NCI-H1417 (cell line): ENCODE measurements at places on chromosomes 12 and 14.

DNA sequence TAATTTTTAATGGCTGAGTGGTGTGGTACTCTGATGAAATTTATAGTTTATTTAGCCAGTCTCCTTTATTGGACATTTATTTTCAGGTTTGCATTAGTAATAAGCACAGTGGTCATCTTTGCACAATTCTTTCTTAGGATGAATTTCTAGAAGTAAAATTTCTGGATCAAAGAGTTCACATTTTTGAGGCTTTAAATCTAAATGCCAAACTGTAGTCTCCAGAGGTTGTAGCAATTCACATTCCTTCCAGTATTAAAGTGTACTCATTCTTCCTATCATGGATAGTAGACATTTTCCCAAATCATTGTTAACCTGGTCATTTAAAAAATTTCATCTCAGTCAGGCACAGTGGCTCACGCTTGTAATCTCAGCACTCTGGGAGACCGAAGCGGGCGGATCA lies 24.8 kb downstream of the SLC39A9 start:
- no peak for DNase-seq

- no peak for DNase-seq
Measured at GRCh38 chr12:42690264-42690663, 100.7 kb upstream of the PRICKLE1 start.

DNA sequence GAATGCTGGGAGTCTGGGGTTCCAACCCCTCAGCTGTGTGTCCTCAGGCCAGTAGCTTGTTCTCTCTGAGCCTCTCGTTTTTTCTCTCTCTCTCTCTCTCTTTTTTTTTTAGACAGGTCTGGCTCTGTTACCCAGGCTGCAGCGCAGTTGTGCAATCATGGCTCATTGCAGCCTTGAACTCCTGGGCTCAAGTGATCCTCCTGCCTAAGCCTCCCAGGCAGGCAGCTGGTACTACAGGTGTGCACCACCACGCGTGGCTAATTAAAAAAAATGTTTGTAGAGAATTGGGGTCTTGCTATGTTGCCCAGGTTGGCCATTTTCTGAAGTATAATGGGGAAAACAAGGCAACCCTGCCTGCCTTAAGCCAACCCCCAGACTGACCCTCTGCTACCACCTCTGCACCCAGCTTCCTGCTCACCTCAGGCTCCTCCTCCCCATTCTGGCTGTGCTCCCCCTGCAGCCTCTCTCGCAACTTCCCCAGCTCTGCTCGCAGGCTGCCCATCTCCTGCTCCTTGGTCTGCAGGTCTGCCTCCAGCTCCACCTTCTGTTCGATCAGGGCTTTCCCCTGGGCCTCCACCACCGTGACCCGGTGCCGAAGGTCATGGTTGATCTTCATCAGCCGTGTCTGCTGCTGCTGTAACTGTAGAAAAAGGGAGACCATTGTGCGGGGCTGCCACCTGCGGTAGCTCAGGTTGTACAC lies 35.2 kb downstream of the RILPL1 start:
- DNase-seq = no peak

DNA sequence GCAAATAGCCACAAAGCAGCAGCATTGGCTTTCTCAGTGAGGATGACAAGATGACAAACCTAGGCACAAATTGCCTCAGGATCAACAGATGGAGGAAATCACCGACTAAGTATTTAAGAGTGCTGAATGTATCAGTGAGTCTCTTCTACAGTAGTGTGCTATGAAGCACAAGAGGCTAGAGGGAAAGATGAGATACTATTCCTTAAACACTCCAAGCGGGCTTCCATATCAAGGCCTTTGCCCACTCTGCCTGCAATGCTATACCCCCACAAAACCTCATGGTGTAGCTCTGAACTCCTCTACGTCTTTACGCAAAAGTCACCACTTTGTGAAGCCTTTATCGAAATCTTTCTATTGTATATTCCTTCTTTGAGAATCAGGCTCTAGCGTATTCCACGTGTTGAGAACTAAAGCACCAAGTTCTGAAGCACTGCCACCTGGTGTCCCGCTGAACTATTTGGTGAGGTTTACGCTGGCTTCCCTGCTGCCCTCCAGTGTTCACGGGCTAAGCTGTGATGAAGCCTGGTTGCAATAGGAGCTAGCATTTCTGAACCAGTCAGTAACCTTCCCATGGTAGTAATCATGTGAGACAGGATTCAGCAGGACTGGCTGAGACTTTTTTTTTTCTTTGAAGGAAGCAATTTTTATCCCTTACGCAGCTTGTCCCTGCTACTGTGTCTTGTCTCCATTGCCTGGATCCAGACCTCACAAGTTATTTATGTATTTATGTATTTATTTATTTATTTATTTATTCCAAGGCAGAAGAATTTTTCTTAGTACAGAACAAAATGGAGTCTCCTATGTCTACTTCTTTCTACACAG lies 426.5 kb upstream of the OR4E1 start:
- peak; percentile 3 for DNase-seq

GRCh38 chr14:32259368-32260013 lies 56.4 kb upstream of the RNU6-8 start:
- DNase-seq = peak; percentile 52

GRCh38 chr12:4959381-4959780 lies 49.7 kb downstream of the KCNA1 start:
- no peak for DNase-seq

DNA sequence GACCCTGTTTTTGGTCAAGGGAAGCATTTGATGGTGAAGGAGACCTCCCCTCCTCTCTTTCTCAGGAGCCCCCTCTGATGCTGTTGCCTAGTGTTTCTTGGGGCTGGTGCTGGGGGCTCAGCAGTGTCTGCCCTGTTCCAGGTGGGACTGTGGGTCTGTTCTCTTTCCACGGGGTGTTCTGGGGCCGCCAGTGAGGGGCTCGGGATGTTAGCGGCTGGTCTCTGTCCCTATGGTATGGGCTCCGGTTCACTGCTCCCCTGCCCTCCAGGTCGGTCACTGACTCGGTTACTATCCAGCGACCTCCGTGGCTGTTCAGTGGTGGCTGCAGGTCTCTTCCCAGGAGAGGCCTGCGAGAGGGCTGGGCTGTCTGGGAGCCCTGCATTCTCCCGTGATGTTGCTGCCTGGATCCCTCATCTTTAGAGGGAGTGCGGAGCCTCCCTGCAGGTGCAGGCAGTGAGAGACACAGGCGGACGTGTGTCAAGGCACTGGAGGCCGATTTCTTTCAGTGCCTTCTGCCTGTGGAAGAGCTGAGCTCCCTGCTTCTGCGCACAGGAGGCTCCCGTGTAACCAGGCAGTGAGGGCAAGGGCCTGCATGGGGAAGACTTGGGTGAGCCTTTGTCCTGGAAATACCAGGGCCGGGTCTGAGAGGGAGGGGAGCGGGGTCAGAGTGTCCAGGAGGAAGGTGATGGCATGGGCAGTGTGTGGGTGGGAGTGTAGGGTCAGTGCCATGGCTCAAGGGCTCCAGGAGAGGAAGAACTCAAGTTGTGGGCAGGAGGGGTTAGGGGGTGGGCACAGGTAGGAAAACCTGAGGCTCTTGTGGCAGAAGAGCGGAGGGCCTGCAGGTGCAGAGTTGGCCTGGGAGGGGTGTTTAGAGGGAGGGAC lies 362.6 kb downstream of the TMEM121 start:
- DNase-seq = no peak

DNA sequence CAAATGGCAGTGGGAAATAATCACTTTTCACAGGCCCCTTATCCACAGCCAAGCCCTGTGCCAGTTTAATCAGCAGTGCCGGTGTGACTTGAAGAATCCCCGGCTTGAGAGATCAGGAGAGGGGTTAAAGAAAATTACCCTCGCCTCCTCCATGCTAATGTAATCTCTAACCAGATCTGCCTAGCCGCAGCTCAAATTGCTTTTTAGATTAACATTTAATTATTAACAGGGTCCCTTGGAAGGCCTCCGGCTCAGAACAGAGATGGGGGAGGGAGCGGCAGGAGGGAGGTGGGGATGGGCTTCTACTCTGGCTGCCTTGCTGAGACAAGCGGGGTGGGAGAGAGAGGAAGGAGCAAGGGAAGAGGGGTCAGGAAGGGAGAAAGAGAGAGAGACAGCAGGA lies 24.0 kb downstream of the FAM222A start:
- no peak for DNase-seq

DNA sequence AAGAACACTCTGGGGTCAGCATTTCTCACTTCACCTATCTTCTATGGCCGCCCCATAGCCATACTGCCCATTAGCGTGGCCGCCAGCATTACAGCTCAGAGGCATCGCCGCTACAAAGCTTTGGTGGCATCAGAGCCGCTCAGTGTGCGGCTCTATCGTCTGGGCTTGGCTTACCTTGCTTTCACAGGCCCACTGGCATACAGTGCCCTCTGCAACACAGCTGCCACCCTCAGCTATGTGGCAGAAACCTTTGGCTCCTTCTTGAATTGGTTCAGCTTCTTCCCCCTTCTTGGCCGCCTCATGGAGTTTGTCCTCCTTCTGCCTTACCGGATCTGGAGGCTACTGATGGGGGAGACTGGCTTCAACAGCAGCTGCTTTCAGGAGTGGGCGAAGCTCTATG lies 2.6 kb downstream of the DNAJC22 start:
- no peak for DNase-seq

DNA sequence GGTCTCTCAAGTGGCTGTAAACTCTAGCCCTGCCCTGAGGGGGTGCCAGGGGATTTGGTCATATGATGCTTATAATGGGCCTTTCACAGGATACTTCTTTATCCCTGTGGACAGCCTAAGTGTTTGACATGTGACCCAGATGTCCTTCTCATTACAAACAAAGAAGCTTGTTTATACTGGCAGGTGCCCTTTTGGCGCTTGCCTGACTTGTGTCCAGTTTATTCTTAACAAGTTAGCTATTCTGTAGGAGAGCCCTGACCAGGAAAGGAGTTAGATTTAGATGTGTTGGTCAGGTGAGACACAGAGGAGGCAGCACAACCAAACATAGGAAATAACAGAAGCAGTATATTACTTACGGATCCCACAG lies 51.9 kb downstream of the CCDC91 start:
- DNase-seq = peak; percentile 33

GRCh38 chr14:102150083-102150482 lies 10.4 kb downstream of the WDR20 start:
- no peak for DNase-seq

GRCh38 chr12:34605510-34605887 lies 583.2 kb downstream of the ALG10 start:
- DNase-seq = no peak

GRCh38 chr12:127670294-127670693 lies 596.7 kb upstream of the TMEM132C start:
- no peak for DNase-seq

DNA sequence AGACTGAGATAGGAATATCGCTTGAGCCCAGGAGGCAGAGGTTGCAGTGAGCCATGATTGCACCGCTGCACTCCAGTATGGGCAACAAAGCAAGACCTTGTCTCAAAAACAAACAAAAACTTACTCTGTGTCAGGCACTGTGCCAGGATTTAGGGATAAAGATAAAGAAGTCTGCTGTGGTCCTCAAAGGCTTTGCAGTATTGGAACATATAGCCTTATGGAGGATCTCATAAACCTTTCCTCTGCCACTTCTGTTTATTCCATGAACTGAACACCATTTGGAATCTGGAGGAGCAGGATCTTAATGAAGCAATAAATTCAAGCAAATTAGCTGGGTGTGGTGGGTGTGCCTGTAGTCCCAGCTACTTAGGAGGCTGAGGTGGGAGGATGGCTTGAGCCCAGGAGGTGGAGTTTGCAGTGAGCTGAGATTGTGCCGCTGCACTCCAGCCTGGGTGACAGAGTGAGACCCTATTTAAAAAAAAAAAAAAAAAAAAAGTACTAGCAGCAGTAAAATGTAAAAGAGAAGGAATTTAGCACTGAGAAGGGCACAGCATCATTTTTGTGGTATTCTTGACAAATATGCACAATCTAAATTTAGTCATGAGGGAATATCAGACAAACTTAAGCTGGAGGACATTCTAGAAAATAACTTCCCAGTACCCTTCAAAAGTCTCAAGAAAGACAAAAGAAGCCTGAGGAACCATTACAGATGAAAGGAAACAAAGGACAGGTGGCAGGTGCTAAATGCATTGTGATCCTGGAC lies 27.1 kb downstream of the BMAL2 start:
- no peak for DNase-seq

DNA sequence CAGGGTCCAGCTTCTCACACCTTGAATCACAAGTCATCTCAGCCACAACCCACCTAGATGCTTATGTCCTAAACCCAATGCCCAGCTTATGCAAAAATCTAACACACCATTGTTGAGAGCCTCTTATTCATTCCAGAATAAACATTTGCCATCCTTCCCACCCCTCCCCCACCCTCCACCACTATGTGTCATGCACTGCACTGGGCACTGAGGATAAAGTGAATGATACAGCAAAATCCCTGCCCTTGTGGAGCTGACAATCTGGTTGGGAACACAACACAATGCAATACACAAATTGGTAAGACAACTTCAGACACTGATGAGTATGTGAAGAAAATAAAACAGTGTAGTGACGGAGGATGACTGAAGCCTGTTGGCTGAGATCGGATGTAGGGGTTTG lies 1.4 kb upstream of the GLTP start:
- DNase-seq = no peak

DNA sequence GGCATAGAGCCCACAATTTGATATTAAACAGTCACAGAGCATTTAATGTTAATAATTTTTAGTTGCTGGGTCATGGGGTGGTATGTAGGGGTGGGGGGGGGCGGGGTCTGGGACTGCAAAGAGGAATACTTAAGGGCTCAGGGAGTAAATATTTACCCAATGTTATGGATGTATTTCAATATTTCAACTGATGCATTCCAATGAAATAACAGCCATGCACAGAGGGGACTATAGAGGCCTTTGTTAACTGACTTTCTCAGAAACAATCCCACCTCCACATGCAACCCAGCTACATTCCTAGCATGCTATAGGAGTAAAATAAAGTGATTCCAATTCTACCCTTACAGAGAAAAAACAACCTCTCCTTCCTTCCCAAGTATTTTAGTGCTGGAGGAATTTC lies 7.9 kb upstream of the BBS10 start:
- DNase-seq = no peak

GRCh38 chr14:71466946-71467345 lies 465.3 kb upstream of the RGS6 start:
- DNase-seq = peak; percentile 12

GRCh38 chr12:112734859-112735695 lies 56.5 kb upstream of the RPH3A start:
- DNase-seq = no peak

- no peak for DNase-seq
Measured at GRCh38 chr12:3122841-3123678, 45.9 kb downstream of the TSPAN9 start.

GRCh38 chr14:68634332-68634731 lies 158.5 kb downstream of the ZFP36L1 start:
- no peak for DNase-seq

DNA sequence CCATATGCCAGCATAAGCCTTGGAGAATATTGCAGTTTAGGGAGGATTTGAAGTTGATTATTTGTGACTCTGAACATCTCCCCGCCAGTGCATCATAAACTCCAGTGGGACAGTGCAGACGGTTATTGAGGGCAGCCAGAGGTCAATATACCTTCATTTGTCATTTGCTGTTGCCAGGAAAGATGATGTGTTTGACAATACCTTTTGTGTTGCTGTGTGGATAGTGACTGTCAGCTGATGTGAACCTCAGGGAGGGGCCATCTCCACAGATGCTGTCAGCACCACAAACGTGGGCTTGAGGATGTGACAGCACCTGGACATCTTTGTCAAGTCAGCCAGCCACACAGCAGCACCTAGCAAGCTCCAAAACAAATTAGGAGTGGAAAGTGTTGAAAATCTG lies 11.5 kb downstream of the CCDC198 start:
- DNase-seq = peak; percentile 28
